ENCODE measurements at places on chromosomes 12 and 14.

- DNase-seq, result no peak
These were observed 230.9 kb upstream of the NOVA1 start for GRCh38 chr14:26828741-26829140.

- no peak for DNase-seq
These were observed 52.2 kb downstream of the GOLGA5 start for GRCh38 chr14:92846162-92846897.

GRCh38 chr14:74362361-74362915, 14.2 kb downstream of the VRTN start:
- DNase-seq, result peak; percentile 34

GRCh38 chr12:23093488-23093887, 468.5 kb downstream of the ETNK1 start:
- no peak for DNase-seq

DNA sequence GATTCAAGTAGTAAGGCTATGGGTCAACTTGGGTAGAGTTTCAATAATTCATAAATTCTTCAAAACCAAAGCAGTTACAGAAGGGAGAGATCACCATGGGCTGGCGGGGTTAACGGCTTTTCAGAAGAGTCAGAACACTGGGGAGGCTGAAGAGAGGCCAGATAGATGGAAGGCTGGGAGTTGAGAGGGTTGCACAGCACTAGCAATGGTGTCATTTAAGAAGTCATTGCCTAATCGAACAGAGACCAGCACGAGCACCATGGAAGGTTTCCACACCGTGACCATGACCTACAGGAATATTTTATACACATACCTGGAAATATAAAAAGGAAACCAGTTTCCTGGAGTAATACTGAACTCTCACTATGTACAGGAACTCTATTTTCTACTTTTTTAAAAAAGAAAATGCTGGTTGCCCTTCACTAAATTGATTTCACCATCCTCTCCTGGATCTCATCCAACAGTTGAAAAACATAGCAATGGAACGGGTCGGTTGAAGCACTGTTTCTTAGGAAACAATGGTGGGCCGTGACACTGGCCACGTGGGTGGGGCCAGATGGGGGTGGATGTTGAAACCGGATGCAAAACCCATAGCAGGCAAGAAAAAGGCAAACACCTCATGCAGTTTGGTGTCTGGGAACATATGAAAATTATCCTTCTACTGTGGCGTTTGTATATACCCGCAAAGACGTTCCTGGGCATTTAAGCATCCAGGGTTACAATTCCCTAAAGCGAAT, 38.0 kb upstream of the RIN3 start:
- DNase-seq, result peak; percentile 69

GRCh38 chr12:117015811-117016210, 83.4 kb downstream of the TESC start:
- DNase-seq, result no peak

DNA sequence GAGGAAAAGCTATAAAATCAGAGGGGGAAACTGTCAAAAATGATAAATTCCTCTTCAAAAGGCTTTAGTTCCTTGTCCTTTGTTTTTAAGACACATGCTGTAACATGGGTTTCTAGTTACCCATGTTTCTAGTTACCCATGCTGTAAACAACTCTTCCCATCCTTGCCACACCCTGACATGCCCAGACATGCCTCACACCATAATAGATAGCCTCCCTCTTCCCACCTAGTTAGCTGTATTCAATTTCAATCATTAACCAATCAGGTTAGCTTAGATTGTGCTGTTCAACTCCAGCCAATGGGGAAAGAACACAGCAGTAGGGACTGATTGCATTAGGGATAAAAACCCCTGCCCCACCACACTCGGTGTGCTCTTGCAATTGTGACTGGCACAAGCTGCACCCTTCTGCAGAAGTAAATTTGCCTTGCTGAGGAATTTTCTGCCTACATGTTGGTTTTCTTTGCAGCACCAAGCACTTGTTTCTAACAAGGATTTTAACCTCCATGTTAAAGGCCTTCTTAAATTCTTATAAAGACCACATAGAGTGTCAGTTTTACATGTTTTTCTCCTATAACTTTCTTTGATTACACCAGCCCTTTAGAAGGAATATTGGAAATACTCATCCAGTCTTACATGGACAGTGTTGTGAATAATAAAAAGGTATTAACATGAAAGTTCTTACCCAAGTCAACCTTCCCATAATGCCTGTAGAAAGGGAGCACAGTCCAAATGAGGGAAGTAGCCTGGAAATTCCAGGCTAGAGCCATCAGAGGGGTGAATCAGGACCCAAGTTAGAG, 32.5 kb upstream of the LALBA start:
- no peak for DNase-seq
